Kidney epithelial cell (primary cell): ENCODE measurements at places on chromosomes 1 and 21. TPM values are rescaled to one million over a fixed set of nuclear protein-coding genes. Genes with fewer than 3 reads are reported as not detected.
A peak's percentile ranks its signal among the peaks of the same experiment; 100 is the strongest.

The LGR6 gene
- 0.08 and 0.68 TPM in 2 replicates for total RNA-seq

The SERINC2 gene
- total RNA-seq = 105 and 131 TPM in 2 replicates

The DPYD gene
- total RNA-seq = 1.4 and 1.6 TPM in 2 replicates

The PLPPR5 gene
- 0.50 TPM in 1 of 2 replicates, not detected in the other for total RNA-seq

GRCh38 chr1:151144474-151145303 lies 1.7 kb downstream of the SEMA6C start:
- no peak for DNase-seq

- DNase-seq = no peak
Observed at GRCh38 chr1:117493906-117494305, 111.9 kb upstream of the TENT5C start.

- DNase-seq = no peak
Observed at GRCh38 chr21:26790296-26790695, 54.9 kb downstream of the ADAMTS1 start.

DNA sequence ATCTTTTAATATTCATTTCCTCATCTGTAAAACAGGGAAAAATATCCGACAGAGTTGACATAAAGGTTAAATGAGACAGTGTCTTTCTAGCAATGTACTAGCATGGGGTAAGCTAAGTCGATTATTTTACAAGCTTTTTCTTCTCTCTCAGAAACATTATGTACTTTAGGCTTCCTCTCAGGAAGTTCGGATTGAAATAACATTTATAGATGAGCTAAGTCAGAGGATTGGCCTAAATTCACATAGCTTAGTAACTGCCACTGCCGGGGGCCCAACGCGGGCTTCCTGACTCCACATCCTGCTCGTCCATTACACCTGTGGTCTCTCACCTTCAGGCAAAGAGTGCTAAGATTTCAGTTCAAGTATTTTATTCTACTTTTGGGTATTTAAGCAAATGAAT lies 462.3 kb upstream of the NFIA start:
- no peak for DNase-seq

GRCh38 chr1:182211386-182211785 lies 149.9 kb upstream of the ZNF648 start:
- DNase-seq = no peak

- no peak for DNase-seq
Observed at GRCh38 chr1:171173069-171173468, 12.0 kb upstream of the FMO2 start.

- no peak for DNase-seq
Observed at GRCh38 chr1:204652497-204652896, 33.0 kb downstream of the LRRN2 start.

DNA sequence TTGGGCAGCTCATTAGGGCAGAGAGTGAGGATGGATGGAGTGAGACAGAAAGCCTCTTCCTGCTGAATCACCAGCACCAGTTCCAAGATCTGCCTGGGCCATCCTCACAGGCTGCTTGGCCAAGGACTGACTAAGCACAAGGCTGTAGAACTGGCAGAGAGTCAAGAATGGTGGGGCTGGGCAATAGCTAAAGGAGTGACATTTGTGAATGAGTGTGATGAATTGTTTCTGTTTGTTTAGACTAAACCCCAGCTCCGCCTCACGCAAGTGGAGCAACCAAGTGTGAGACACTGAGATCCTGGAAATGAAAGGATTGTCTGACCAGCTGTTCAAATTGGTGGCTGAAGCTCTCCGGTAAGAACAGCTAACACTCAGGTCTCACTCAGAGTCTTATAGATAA lies 38.6 kb downstream of the BRINP2 start:
- peak; percentile 99 for DNase-seq

GRCh38 chr1:226838456-226838855 lies 32.0 kb upstream of the PSEN2 start:
- DNase-seq = no peak

GRCh38 chr1:15296585-15297321 lies 49.7 kb downstream of the FHAD1 start:
- DNase-seq = no peak

DNA sequence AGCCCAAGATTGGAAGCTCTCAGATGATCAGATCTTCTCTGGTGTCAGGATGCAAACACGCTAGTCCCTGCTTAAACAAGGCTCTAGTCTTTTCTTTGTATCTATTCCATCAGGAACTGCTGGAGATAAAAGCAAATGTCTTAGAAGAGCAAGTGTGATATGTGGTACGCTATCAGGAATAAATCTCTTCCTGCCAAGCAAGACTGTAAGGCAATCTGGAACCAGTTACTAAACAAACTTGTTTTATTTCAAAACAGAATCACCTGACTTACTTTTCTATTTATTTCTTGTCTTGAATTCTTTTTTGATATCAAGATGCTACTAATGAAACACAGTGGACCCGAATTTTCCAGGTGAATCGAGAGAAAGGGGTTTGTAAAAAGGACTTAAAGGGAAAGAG lies 139.9 kb upstream of the ZNF644 start:
- DNase-seq = no peak

GRCh38 chr21:30340714-30341573 lies 3.5 kb upstream of the KRTAP27-1 start:
- no peak for DNase-seq

GRCh38 chr1:17632541-17633184 lies 93.2 kb downstream of the ARHGEF10L start:
- DNase-seq = no peak
